ENCODE measurements at places on chromosomes 1 and 21.

DNA sequence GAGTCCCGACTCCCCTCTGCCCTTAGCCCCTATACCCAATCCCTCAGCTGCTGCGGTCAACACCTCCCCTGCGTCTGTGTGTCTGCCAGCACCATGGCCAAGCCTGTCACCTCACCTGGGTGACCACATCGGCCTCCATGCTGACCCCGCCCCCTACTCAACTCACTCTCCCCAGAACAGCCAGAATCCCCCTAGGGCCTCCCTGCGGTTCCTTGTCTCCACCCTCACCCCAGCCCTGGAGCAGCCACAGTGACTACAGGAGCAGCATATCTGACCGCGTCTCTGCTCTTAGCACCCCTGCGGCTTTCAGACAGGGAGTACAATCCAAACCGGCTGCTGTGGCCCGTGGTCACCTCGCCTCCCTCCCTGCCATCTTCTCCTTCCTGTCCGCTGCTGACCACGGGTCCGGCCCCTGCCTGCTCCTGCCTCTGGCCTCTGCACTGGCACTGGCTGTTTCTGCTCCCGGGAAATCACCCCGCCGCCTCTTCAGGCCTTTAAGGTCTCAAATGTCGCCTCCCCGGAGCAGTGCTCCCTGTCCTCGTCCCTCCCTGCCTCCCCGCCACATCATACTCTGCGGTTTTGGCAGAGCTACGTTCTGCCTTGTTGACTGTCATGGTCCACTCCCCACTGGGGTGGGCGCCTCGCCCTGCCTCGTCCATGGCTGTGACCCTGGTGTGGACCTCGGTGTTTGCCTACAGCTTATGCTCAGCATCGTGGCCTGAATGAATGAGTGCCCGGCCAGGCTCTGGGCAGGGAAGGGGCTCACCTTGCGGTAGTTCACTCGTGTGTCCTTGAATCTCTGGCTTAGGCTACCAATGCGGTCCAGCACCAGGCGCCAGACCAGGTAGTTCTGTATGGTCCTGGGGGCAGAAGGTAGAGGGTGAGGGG, 11.1 kb downstream of the PRXL2B start:
- no peak for DNase-seq

DNA sequence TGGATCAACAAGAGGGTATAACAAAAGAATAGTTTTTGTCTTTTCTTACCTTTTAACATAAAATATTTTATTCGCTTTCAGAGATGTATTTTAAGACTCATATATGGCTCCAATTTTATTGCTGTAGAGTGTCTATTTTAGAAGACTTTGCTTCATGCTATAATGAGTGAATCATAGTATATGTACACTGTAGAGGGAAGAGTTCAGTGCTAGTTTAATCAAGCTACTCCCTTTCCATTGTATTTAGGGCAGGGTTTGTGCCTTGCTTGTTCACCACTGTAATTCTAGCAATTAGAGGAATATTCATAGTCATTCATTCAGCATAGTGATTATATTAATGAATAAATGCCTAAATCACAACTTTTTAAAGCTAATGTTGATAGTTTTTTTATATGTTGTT, 78.8 kb downstream of the CEP350 start:
- no peak for DNase-seq

- peak; percentile 63 for DNase-seq
These were observed 6.4 kb upstream of the GUCA2B start for GRCh38 chr1:42146626-42147320.

- DNase-seq: no peak
These were observed 97.9 kb downstream of the TRIM11 start for GRCh38 chr1:228308628-228309325.

- DNase-seq: no peak
These were observed 786 bp downstream of the RPL5 start for GRCh38 chr1:92832537-92833114.

- peak; percentile 92 for DNase-seq
These were observed at the start of gene ELOVL1 for GRCh38 chr1:43367904-43368645. Gene ELOVL1, minus strand, starts transcription at chr1:43368011. Its CDS starts 2,402 bp downstream, at chr1:43365609.

GRCh38 chr21:33290441-33290840, 24.3 kb downstream of the IL10RB start:
- DNase-seq: no peak

- no peak for DNase-seq
These were observed 981 bp upstream of the KIAA1614 start for GRCh38 chr1:180911640-180912191.

DNA sequence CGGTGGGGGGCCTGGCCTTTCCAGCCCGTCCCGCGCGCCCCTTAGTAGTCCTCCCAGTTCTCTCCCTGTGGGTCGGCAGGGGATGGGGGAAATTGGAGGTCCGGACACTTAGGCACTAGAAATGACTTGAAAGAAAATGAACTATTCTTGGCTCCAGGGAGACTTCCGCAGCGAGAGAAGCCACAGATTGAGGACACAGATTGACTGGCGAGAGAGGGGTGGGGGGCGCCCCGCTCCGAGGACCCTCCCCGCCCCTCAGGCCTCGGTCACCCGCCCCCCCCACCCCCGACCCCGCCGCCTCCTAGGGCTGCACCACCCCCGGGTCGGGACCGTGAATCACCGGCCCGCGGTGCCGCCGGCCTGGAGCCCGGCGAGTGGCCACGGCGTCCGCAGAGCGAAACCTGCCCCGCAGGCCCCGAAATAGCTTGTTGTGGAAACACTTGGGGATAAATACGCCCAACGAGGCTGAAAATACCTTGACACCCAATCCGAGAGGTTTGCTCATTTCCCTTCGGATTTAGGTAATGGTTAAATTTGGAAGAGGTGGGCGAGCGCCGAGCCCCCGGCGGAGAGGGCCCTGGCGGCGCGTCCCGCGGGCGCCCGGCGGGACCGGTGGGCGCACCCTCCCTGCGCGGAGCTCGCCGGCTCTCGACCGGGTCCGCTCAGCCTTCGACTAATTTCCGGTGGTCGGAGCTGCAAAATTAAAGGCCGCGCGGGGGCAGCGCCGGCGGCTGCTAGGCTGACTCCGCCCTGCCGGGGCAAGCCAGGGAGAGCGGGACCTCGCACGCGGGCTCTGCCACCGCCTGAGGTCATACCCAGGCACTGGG, at the start of gene GFI1:
TSS of gene GFI1 (minus strand) at position 675 of the 827 bp plus-strand sequence. CDS start 3,438 bp downstream, outside the sequence.
- DNase-seq: no peak

- DNase-seq: no peak
These were observed 87.4 kb upstream of the CLDN14 start for GRCh38 chr21:36567216-36567885.

GRCh38 chr1:206678490-206678889, 6.2 kb upstream of the MAPKAPK2 start:
- peak; percentile 41 for DNase-seq

DNA sequence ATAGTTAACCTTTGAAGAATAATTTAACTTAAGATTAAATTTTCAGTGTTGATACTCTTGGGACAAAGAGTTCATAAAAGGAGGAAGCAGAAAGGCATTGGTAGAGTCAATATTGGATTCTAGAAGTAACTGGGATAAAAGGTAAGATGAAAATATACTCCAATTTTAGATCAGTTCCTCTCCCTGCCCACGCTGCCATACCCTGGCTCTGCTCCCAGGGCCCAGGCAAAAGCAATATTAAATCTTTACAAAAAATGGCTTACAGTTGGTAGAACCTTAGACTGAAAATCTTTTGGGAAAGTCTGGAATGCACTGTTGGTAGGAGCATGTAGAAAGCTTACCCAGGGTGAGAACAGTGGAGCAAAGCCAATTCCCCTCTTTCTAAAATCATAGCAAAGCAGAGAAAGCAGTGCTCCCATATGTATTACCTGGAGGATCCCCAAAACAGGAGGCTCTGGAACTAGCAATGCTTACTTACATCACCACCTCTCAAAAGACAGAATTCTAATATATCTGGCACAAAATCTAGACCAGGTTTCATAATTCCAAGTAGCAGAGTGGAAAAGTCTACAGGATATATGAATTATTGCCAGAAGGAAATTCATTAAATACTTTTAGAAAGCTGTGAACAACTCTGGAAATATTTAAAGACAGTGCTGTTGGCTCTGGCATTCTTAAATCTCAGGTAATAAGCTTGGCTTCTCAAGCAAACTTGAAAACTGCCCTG, 24.5 kb downstream of the KIAA0319L start:
- no peak for DNase-seq

DNA sequence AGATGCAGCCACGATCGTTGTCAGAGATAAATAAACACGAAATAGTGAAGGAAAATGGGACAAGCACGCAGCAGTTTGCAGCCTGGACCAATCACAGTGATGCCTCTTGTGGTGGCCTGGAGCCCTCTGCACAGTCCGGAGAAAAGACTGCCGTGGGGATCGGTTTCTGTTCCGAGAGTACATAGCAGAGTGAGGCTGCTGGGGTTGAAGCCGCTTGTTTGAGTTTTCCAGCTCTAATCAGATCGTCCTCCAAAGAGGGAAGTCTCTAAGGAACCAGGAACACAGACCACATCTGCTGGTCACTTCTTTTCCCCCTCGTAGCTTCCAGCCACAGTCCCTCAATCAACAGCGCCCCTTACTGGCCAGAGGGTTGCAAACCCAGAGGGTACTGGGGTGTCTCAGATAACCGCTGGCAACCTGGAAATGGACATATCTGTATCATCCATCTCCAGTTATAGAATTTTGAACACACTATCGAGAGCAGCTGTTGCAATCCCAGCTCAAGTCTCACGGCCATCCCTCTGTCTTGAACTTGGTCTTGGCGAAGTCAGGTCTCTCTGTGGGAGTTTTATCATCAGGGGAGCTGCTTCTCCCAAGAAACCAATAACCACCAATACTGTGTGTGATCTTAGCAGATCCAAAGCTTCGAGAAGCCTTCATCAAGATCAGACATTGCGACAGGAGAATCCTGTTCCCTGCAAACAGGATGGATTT, 57.4 kb downstream of the OLIG1 start:
- peak; percentile 65 for DNase-seq

DNA sequence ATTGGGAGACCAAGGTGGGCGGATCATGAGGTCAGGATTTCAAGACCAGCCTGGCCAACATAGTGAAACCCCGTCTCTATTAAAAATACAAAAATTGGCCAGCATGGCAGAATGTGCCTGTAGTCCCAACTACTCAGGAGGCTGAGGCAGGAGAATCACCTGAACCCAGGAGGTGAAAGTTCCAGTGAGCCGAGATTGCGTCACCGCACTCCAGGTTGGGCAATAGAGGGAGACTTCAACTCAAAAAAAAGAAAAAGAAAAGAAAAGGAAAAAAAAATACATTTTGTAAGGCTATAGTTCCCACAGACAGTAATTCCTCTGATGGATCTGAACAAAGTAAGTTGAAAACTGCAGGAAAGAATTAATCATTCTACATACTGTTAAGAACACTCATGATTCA, 48.1 kb upstream of the CD46 start:
- DNase-seq: no peak

GRCh38 chr1:232457595-232457994, 172.3 kb downstream of the SIPA1L2 start:
- DNase-seq: peak; percentile 45

DNA sequence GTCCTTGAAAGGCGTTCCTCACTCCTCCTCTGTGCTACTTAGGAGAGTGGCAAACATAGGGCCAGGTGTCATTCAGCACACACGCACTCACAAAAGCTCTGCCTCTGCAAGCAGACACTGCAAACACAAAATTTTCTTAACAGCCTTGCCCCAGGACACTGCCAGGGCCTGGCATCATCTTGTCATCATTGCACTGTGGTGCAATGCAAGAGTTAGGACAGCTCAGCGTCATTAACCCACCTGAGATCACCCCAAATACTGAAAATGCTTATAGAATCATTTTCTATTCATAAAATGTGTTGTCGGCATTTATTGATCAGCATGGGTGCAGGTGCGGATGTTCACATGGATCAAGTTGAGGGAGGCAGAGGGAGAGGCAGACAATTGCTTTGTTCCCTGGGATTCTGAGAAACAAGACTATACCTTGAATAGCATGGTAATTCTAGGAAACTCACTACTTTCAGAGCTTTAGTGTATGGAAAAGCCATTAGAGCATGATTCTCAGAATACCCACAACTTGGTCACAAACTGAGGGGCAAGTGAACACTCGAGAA, 3.0 kb downstream of the ADAM30 start:
- DNase-seq: no peak

DNA sequence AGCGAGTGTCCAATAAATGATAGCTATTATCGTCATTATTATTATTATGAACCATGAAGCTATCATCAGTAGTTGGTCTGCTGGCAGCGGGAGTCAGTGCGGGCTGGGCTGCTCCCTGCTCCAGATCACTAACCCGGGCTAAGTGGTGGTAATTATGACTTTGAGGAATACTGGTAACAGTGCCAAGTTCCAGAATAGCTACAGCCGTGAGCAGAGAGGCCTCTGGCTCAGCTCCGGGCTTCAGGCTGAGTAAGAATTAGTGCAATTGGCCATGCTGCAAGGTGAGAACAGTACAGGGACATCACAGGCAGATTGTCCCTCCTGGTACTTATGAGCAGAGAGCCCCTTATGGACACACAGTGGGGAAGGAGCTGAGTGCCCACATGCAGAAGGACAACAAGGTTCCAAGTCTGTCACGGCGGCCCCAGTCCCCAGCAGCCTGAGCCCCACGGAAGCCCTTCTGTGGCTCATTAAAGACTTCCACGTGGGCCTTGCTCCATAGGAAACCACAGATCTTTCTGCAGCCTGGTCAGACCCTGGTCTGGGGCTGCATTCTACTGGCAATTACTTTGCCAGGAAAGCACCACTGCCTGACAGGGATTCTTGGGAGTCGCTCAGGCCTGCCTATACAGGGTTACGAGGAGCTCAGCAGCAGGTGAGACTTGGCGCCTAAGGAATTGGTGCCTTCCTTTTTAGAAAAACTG, 235.1 kb downstream of the RRAGC start:
- DNase-seq: no peak

- DNase-seq: no peak
These were observed 148.4 kb downstream of the TLR5 start for GRCh38 chr1:222994511-222995235.

- peak; percentile 73 for DNase-seq
These were observed 1.2 kb downstream of the ITPKB start for GRCh38 chr1:226737819-226738420.

DNA sequence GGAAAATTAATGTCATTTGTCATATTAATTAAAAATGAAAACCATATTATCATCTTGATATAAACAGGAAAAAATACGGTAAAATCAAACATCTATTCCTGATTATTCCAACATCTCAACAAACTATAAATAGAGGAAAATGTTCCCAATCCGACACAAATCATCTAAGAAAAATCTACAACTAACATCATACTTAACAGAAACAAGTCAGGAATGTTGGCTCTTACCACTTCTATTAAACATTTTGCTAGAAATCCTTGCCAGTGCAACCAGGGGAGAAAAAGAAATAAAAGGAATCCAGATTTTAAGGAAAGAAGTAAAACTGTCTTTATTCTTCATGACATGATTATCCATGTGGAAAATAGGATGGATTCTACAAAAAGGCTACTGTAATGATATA, 77.0 kb upstream of the IRF2BP2 start:
- no peak for DNase-seq

Measured in OCI-LY7 (cell line).